Retinal pigment epithelial cell (primary cell): ENCODE measurements at places on chromosomes 5 and 9.

DNA sequence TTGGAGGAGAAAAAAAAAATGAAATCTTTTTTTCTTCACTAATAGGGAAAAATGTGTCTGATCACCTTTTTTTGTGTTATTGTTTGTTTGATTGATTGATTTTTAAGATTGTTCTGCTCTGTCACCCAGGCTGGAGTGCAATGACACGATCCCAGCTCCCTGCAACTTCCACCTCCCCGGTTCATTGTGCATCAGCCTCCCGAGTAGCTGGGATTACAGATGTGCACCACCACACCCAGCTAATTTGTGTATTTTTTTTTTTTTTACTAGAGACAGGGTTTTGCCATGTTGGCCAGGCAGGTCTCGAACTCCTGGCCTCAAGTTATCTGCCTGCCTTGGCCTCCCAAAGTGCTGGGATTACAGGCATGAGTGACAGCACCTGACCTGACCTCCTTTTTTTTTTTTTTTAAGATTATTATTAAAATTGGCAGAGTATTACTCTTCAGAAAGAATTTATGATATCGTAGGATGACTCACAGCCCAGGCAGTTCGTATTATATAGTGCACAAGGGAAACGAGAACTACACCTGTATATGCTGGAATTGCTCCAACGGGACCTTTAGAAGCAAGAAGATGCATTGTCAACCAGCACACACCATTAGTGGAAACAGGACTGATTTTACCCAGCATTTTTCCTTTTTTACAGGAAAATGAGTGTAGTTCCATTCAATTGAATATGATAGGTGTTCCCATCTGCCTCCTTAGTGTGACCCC, 27.7 kb downstream of the FUBP3 start:
- peak; percentile 7 for DNase-seq

GRCh38 chr5:31361234-31361633, 167.7 kb downstream of the CDH6 start:
- DNase-seq, result peak; percentile 83

DNA sequence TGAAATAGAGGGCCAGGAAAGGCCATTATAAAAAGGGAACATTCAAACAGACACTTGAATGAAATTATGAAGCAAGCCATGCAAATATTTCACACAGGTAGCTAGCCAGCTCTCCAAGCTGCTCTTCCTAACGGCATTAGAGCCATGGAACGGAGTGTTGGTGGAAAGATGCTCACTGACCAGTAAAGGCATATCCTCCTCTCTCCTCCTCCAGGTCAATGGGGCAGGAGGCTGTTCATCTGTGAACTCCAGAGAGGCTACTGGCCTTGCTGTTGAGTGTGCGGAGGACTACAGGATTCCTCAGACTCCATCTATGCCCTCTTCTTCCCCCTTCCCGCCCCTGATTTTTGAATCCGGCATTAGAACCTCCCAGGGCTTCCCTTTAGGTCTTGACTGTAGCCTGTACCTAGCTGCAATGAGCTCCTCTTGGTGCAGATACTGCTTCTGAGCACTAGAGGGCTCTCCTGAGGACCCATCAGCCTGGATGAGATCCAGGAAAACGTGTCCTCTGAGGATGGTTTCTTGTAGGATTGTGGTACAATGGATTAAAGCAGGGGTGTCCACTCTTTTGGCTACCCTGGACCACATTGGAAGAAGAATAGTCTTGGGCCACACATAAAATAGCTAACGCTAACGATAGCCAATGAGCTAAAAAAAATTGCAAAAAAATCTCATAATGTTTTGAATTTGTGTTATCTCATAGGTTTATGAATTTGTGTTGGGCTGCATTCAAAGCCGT, 162.2 kb downstream of the SREK1 start:
- peak; percentile 15 for DNase-seq

- no peak for DNase-seq
Observed at GRCh38 chr9:111720174-111720573, 58.8 kb downstream of the GNG10 start.

GRCh38 chr9:83387401-83388185, 150.6 kb downstream of the FRMD3 start:
- DNase-seq, result no peak

DNA sequence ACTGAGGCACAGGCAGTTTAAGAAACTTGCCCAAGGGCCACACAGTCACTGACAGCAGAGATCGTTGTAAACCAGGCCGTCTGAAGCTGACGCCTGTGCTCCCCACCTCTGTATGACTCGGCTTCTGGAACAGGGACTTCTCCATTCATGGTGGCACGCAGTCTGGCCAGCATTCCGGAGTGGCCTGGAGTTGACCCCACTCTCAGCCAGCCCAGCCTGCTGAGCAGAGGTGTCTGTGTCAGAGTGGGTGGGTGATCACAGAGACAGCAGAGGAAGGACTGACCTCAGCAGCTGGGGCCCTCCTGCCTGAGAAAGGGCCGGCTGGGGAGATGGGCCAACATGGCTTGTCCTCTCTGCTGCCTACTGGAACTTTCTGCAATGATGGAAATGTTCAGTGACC, 12.6 kb downstream of the LRSAM1 start:
- DNase-seq, result no peak

DNA sequence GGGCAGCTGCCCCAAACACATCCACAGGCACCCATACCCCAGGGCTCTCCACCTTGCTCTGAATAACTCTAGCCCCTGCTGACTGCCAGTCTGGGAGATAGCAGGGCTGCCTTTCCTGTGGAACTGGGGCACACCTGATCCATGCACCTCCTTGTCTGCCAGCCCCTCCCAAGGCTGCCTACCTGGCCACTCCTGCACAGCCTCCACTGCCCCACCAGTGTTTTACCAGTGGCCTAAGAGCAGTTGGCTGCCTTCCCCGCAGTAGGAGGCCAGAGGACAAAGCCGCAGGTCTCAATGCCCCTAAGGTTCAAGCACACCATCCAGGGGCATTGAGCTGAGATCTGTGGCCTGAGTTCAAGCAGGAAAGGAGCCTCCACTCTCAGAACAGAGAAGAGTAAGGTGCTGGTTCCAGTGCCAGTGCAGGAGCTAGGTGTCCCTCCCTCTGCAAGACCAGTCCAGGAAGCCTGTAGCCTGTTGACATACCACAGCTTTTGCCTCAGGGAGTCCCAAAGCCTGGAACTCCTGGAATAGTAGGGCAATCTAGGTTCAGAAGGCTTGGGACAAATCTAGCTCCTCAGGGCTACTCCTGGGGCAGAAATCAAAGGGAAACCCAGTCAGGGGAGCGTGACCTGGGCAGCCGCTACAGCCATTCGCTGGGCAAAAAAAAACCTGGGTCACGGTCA, 514.5 kb upstream of the PTGER4 start:
- DNase-seq, result no peak

- DNase-seq, result no peak
Observed at GRCh38 chr9:34652602-34653000, 616 bp downstream of the IL11RA start.

DNA sequence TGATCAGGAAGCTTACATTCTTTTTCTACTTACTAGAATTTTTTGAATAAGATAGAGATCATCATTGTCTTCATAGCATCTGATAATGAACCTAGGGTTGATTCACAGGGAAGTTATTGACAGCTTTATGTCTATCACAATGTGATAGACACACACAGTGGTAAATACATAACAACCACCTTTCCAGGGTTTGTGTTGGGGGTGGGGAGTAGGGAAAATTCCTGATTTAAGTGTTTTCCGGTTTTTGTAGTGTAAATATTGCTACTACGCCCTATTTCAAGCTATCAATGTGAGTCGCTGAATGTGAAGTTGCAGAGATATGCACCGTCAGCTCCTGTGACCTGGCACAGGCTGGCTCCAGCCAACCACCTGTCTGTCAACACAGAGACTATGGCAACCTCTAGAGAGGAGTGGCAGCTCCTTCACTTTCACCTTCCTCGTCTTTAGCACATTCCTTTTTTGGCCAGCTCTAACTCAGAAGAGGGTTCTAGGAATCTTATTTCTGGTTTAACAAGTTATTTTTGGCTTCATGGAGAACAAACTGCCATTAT, 224.9 kb downstream of the MAT2B start:
- no peak for DNase-seq

DNA sequence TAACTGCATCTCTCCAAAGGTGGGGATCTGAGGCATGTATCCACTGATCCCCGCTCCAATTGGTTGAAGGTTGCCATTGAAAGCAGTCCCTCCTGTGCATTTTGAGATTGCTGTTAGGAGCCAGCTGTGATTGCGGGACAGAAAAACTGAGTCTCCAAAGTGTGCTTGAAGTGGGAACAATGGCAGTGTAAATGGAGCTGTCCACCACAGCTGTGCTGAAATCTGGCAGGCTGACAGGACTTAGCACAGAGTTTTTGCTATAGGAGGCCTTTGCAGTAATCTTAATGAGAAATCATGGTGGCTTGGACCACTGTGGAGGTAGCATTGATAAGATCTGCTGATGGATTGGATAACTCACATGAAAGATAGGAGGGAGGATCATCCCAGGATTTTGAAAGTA, 3.3 kb downstream of the RNF20 start:
- no peak for DNase-seq

- no peak for DNase-seq
Observed at GRCh38 chr9:31820426-31820825, 564.0 kb upstream of the ACO1 start.

- no peak for DNase-seq
Observed at GRCh38 chr5:92504346-92504745, 1076.7 kb downstream of the NR2F1-AS1 start.

GRCh38 chr9:120453792-120454191, 126.2 kb downstream of the CDK5RAP2 start:
- DNase-seq, result no peak

DNA sequence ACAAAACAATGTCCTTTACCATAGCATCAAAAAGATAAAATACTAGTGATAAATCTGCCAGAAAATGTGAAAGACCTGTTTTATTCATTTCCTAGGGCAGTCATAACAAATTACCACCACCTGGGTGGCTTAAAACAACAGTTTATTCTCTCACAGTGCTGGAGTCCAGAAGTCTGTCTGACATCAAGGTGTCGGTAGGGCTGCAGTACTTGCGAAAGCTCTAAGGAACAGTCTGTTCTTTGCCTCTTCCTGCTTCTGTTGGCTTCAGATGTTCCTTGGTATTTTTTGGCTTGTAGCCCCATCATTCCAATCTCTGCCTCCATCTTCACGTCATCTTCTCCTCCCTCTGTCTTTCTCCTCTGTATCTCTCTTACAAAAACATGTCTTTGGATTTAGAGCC, 51.0 kb downstream of the PTPDC1 start:
- peak; percentile 69 for DNase-seq

DNA sequence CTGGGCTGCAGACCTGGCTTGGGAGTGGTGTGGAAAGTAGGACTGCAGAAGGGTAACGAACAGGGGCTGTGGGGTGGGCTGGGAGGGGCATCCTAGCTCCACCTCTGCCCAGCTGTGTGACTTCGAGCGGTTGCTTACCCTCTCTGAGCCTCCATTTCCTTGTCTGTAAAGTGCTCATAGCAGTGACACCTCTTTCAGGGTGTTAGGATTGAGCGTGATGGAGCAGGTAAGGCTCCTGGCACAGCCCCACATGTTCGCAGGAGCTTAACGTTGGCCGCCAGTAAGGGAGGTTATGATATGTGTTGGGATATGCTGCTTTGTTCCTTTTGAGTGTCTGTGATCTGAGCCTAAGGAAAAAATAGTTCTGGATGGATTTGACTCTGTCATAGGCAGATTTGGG, 2.1 kb downstream of the NDST1 start:
- DNase-seq, result no peak

DNA sequence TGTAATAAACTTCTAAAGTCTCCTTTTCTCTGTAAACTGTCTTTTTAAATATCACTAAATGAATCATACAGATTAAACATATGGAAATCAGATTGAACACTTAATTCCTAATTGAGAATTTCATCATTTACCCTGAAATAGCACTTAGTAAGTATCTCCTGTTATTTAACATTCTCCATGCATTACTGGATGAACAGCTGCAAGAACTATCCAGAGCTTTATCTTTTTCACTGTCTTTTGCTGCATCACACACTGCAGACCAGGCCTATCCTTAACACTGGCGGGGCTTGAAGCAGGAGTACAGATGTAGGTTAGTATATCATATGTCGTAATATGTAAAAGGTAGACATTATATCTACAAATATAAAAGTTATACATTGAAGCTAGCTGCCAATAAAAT, 108.7 kb upstream of the EFNA5 start:
- DNase-seq, result no peak

DNA sequence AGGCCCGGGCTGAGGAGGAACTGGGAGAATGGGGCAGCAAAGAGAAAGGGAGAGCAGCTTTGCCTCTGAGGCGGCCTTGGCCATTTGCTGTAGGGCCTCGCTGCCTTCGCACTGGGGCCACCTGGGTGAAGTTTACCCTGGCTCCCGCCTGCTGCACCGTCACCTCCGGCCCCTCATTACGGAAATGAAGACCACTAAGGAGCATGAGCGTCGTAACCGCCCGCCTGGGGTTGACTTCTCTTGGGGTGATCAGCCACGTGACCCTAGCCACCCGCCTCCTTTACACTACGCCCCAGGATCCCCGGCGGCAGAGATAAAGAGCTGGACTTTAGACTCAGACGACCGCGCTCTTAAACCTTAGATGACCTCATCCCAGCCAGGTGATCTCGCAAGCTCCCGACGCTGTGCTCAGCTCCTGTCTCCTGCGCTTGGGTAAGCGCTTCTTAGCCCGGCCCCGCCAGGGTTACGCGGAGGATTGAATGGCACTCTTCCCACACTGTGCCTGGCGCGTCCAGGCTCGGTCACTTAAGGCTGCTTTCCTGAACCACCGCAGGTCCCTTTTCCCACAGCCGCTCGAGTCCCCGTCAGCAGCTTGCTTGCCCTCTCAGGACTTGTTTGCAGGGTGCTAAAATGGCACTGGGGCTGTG, 107.9 kb upstream of the LARP1 start:
- DNase-seq, result peak; percentile 83

GRCh38 chr5:178287791-178288105, 55.1 kb upstream of the PHYKPL start:
- DNase-seq, result no peak

GRCh38 chr5:124732428-124733328, 13.8 kb downstream of the ZNF608 start:
- no peak for DNase-seq

DNA sequence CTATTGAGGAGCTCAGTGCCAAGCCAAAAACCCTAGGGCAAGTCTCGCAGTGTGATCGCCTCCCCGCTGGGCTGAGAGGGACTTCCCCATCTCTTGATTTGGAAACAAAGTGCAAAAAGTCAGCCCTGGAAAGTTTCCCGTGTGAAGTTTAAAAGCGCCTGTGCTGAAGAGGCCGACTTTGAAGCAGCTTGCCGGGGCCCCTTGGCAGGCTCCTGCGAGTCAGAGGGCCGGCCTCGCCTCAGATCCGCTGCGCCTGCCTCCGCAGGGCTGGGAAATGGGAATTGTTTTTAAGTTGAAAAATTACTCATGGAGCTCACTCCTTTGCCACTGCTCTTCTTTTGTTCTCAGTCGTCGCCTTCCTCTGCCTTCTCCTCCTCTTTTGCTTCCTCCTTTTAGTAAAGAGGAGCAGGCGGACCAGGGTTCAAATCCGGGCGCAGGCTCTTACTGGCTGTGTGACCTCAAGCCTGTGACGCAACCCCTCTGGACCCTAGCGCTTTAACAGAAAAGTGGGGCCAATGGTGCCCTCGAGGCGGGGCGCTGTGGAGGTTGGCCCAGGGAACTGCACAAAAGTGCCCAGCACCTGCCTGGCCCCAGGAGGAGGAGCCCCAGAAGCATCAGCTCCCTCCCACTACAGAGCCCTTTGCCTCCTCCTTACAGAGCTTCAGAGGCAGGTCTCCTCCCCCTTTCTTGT, 14.7 kb upstream of the LHX2 start:
- DNase-seq, result no peak
